ENCODE measurements at places on chromosomes 5 and 9. TPM values are rescaled to one million over a fixed set of nuclear protein-coding genes. Genes with fewer than 3 reads are reported as not detected.

DNA sequence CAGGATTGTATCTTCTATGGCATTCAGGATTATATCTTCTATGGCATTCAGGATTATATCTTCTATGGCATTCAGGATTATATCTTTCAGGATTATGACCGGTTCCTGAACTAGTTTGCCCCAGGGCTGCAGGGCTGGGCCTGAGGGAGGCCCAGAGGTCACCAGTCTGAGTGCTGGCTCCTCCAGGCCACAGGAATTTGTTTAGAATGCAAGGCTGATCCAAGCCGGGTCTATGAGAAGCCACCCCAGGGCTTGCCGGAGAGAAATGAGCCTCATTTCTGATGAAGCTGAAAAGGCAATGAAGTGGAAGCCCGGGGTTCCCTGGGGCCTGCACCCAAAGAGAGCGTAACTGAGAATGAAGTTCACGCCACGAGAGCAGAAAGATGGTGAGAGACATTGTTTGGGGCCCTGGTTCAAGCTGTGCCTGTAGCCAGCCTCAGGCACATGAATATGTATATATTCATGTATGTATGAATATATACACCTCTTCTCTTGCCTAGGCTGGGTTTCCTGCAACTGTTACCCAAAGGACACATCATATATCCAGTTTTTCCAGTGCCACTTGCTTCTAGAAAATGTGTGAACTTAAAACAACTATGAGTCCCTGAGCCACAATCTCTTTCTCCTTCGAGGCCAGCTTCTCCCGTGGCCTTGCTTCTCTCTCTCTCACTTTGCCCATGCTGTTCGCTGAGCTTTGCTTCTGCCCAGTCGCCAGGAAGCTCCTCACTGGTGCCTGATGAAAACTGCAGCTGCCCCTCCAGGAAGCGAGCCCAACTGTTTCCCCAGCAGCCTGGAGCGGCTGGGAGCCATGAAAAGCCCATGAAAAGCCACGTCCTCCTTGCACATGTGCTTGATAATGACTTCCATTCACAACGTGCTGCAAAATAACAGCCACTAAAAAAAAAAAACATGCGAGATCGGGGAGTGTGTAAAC lies 62.3 kb downstream of the GTF3C4 start:
- DNase-seq = no peak

GRCh38 chr5:179221196-179221876 lies 123.9 kb downstream of the ADAMTS2 start:
- DNase-seq = no peak

GRCh38 chr5:39059064-39059463 lies 15.1 kb downstream of the RICTOR start:
- no peak for DNase-seq

DNA sequence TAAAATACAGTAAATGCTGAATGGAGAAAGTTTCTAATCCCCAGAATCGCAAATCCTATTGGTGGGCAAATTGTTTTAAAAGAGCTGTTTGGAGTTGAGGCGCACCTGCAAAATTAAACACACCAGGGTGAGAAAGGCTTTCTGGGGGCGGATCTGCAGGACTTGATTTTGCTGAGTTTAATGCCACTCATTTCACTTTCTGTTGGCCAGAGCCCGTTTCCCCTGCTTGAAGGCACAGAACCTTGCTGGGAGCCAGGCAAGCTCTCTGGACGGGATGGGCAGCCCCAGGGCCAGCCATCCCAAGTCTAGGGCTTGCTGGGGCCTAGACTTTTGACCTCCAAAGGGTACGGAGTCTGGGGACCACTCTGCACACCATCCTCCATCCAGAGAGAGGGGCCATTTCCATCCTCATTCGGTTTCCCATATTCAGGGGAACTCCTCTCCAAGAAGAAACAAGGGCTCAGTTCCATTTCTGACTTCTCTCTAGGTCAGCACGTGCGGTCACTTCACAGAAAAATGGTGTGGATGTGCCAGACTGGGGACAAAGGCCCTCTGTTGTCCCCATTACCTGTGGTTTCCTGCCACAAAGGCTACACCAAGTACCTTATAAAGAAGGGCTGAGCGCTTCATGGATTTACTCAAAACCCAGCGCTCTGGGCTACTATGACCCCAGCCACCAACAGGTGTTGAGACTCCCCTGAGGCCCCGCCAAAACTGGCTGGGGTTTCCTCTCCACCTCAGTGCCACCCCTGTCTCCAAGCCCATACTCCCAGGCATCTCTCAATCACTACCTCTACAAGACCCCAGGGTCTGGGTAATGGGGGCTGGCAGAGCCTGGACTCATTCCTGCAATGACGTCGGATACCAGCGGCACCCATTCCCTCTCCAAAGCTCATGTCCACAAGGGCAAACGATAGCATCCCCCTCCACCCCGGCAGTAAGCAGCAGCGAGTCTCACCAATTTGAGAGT lies 170.0 kb downstream of the AUH start:
- DNase-seq = no peak

- DNase-seq = no peak
Measured at GRCh38 chr9:6946583-6947166, 188.9 kb downstream of the KDM4C start.

DNA sequence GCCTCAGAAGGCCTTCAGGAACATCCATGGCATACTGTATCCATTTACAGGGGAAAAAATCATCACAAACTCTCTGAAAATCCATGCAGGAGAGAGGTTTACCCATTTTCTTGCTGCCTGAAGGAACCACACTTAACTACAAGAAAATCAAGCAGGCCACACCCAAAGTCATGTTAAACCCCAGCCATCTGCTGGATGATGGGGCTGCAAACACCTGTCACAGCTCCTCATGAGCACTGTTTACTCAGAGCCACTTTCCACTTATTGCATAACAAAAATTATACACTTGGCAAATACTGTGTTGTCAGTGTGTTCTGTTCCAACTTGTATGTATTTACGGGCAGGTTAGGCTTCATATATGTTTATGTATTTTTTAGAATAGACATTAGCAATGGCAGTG lies 35.8 kb downstream of the PPIC start:
- no peak for DNase-seq

GRCh38 chr9:76203373-76203772 lies 190.9 kb downstream of the RFK start:
- no peak for DNase-seq

GRCh38 chr5:14864181-14864812 lies 7.3 kb downstream of the ANKH start:
- no peak for DNase-seq

GRCh38 chr5:61731946-61732314 lies 399.9 kb downstream of the ZSWIM6 start:
- no peak for DNase-seq

C5orf58 gene
- not detected for total RNA-seq

OTULINL gene
- total RNA-seq = 60.9 TPM

Measured in CD4-positive, alpha-beta T cell (primary cell).